ENCODE measurements at places on chromosomes 5 and 9.

GRCh38 chr5:140342287-140342686 lies 4.1 kb downstream of the HBEGF start:
- DNase-seq = peak; percentile 68

DNA sequence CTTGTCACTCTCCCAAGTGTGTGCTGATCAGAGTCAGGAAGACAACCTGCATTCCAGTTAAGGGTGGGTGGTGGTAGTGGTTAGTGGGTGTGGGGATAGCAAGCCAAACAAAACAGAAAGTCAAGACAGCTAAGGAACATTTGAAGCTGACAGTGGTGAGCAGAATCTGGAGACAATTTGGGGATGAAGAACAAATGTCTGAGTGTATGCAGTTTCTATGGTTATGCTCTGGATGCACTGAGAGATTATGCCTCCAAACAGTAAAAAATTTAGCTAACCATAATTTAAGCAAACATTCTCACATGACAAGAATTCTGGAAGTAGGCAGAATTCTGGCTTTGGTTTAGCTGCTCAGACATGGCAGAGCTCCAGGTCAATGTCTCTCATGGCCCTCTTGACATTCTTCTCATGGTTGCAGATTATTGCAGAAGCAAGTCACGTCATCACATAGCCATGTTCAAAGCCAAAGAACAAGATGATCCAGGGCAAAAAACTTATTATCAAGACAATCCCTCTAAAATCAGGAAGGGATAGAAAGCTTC lies 148.7 kb downstream of the LURAP1L start:
- no peak for DNase-seq

DNA sequence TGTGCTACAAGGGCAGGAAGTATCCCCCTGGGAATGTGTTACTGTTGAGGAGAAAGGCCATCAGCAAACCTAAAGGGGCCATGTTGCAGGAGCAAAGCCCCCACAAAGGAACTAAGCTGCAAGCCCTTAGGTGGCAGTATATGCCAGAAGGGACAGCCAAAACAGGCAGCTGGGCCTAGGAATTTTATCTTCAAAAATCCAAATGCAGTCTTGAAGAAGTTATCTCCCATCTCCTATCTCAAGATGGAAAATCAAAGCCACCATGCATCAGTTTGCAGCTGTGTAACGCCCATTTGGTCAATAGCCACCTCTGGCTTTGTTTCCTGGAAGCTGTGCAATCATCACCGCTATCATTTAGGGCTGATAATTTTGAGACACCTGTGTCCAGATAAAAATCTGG lies 400.3 kb downstream of the ARHGEF28 start:
- DNase-seq = no peak

- DNase-seq = peak; percentile 23
Measured at GRCh38 chr5:97979740-97980139, 793.7 kb upstream of the RGMB start.

DNA sequence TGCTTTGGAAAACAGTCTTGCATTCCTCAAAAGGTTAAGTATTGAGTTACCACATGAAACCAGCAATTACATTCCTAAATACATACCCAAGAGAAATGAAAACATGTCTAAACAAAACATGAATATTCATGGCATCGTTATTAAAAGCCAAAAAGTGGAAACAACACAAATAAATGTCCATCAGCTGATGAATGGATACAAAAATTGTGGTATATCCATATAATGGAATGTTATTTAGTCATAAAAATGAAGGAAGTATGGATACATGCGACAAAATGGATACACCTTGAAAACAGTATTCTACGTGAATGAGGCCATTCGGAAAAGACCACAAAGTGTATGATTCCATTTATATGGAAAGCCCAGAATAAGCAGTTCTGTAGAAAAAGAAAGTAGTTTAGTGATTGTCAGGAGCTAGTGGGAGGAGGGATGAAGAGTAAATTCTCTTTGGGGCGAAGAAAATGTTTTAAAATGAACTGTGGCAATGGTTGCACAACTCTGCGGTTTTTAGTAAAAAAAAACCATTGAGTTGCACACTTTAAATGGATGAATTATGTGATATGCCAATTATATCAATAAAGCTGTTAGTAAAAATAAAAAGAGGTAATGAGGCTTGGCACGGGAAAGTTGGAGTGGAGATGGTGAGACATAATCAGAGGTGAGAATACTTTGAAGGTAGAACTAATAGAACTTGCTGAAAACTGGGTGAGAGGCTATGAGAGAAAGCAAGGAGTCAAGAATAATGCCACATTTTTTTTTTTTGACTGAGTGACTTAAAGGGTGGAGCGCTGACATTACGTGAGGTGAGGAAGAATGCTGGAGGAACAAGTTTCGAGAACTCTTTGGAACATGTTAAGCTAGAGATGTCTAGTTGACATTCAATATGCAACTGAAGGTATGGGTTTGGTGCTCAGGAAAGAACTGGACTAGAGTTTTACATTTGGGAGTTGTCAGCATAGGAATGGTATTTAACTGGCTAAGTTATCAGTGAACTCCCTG lies 194.9 kb upstream of the ZNF608 start:
- no peak for DNase-seq

GRCh38 chr5:13348568-13348967 lies 595.9 kb downstream of the DNAH5 start:
- DNase-seq = no peak

GRCh38 chr5:68378204-68378820 lies 162.8 kb downstream of the PIK3R1 start:
- no peak for DNase-seq

GRCh38 chr5:110879675-110880074 lies 140.9 kb downstream of the SLC25A46 start:
- DNase-seq = no peak

- no peak for DNase-seq
Measured at GRCh38 chr9:94014920-94015319, 59.8 kb upstream of the BARX1 start.

- DNase-seq = no peak
Measured at GRCh38 chr5:33260098-33260497, 180.7 kb upstream of the TARS1 start.

- DNase-seq = no peak
Measured at GRCh38 chr5:83530193-83530592, 58.6 kb downstream of the VCAN start.

- no peak for DNase-seq
Measured at GRCh38 chr9:89879276-89879675, 274.5 kb downstream of the GADD45G start.

DNA sequence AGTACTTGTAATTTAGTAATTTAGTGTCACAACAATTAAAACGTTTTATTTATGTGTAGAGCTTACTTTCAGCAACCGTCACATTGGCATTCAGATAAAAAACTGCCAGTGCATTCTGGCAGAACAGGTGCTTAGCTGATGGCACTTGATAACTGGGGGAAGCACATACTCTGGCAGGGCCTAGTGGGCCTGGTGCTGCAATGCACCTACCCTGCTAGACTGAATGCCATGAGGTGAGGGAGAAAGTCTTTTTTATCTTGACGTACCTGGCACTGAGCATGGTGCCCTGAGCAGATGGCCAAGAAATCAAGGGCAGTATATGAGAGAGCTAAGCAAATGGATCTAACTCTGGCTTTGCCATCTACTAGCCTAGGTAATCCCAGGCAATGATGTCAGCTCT lies 280.6 kb upstream of the EFNA5 start:
- DNase-seq = no peak

GRCh38 chr5:4698596-4698995 lies 441.5 kb upstream of the ADAMTS16 start:
- DNase-seq = no peak

GRCh38 chr9:21070171-21070571 lies 7.6 kb downstream of the IFNB1 start:
- DNase-seq = peak; percentile 95

DNA sequence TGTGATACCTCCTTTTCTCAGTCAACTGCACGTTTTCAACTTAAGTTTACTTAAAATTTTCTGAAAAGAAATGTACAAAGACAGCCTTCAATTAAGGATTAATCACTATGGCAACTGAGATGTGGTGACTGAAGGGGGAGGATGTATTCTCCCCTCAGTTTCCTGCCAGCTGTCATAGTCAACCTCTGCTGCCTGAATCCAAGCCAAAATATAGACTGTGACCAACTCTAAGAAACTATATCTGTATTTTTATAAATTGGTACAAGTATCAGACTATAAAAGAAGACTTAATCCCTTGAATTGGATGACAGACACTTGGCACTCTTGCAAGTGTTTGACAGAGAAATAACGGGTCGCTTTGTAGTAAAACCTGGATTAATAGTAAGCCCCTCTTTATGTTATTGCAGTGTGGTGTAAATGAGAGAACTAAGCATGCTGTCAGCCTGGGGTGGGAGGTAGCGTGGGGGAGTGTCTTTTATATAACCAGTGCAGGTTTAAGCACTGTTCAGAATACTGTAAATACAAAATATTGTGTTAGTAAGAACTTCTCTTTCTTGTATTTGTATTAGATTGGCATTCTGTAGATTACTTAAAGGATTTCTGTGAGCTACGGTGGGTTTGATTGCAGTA lies 106.4 kb downstream of the ERCC6L2 start:
- peak; percentile 35 for DNase-seq

DNA sequence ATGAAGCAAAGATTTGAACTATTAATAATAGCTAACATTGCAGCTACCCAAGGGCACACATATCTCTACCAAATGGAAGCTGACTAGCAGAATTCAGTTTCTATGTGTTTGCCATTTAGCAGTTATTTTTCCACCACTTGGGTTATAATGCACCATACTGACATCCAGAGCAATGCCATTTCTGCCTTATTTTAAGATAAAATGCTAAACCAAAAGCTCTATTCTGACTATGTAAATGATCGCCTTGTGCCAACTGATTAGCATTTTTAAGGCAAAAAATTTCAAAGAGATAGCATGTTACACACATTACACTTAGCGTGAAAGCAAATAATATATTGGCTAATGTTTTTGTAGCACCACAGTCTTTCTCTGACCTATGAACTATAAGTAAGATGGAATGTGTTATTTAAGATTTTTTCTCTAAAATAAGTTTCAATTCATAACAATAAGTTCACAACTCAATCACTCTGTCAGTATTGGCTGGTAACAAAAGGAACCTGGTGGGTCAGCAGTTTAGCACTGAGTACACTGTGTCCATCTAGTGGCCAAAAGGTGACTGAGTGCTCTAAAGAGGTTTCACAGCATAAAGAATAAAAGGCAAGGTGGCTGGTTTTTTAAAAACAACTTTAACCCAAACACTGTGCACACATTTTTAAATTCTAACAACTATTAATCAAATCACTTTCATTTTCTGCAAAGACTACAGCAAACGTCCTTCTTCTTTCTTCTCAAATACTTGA lies 443.5 kb downstream of the PDE4D start:
- DNase-seq = peak; percentile 3

DNA sequence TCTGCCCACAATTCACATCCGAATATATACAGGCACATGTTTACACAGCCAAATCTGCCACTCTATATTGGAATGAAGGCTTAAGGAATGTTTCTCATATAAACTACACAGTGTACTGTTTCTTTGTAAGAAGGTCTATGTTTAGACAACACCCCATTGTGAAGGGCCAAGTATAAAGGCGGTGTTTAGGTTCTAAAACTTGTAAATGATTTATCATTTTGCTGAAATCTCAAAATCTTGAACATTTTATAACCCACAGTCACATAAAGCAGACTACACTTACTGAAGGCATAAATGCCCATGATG lies 94.0 kb downstream of the ZNF608 start:
- DNase-seq = no peak

GRCh38 chr9:91214867-91215266 lies 146.9 kb downstream of the AUH start:
- no peak for DNase-seq

GRCh38 chr5:37197340-37198050 lies 51.7 kb downstream of the CPLANE1 start:
- peak; percentile 33 for DNase-seq

GRCh38 chr9:91198405-91198804 lies 163.3 kb downstream of the AUH start:
- no peak for DNase-seq
